RWPE2 (cell line): ENCODE measurements at places on chromosomes 12 and 14.
A peak's percentile ranks its signal among the peaks of the same experiment; 100 is the strongest.

GRCh38 chr14:100149851-100150611, 9.4 kb downstream of the DEGS2 start:
- no peak for DNase-seq

DNA sequence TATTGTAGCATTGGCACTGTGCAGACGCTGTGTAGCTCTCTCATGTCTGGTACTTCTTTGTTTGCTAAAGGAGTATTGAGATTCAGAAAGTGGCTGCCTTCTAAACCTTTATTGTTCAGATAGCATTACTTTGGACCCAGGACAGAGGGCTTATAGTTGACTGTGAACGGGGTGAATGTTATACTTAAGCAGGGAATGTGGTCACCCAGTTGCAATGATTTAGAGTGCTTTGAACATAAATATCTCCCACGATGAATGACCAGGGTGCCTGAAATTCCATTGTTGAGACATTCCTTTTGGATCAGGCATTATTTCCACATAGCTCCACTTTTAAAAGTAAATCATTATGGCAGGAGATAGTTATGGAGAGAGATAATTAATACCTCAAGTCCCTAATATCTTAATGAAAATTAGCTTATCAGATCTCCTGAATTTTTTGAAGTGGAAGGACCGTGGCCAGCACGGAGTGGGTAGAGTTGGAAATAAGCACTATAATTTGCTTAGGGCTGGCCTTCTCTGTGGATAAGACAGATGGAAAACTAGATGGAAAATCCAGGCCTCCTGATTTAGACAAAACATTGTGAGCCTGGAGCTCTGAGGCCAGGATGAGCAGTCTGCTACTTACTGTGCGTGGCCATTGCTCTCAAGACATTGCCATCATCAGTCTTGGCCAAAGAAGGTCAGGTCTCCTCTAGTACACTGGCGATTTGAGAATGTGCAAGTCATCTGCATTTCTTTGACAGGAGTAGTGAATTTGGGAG, 114.5 kb downstream of the ETV6 start:
- no peak for DNase-seq

DNA sequence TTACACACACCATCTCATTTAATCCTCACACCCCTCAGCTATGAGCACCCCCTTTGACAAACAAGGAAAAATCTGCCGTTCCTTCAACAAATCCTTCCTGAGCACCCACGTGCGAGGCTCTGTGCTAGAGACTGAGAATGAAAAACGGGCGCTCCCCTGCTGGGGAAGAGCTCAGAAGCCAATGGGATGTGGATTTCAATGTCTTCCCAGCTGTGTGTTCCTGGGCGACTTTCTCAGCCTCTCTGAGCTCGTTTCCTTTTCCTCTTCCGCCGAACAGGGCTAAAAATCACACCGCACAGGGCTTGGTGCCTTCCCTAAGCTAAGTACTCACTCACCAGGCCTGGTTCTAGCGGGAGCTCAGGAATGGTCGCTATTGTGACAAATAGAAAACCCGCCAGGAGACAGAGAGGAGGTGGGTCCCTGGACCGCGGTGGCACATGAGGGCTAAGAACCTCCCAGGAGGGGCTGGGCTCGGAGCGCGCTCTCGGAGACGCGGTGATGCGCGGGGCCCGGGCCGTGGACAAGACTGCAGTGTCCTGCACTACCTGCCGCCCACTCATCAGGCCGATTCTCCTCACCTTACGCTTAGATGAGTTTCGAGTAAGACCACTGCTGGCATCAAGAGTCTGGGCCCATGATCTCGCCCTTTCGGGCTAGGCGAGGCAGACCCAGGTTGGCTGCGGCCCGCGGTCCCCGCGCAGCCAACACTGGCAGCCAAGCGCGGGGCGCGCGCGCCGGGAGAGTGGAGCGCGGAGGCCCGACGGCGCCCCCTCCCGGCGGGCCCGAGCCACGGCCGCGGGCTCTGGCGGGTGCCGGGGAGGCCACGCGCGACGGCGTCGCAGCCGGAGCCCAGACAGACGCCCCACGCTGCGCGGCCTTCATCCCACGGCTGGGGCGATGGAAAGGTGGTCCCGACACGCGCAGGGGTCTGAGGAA, 17.0 kb downstream of the ZDHHC22 start:
- no peak for DNase-seq

DNA sequence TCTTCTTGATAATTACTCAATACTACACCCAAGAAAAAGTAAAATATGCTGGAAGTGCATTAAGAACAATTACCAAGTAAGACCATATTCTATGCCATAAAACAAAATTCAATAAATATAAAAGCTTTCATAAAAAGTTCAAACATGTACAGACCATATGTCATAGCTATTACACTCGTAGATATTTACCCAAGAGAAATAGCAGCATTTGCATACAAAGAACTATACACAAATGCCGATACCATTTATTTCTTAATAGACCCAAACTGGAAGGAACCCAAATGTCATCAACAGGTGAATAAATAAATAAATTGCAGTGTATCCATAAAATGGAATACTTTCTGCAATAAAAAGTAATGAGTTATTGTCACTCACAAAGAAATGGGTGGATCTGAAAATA, 78.3 kb upstream of the SLC16A7 start:
- DNase-seq, result no peak

GRCh38 chr14:83611906-83612390, 1918.0 kb upstream of the FLRT2 start:
- DNase-seq, result no peak

- DNase-seq, result no peak
These were observed 8.0 kb downstream of the SNW1 start for GRCh38 chr14:77752799-77753516.

DNA sequence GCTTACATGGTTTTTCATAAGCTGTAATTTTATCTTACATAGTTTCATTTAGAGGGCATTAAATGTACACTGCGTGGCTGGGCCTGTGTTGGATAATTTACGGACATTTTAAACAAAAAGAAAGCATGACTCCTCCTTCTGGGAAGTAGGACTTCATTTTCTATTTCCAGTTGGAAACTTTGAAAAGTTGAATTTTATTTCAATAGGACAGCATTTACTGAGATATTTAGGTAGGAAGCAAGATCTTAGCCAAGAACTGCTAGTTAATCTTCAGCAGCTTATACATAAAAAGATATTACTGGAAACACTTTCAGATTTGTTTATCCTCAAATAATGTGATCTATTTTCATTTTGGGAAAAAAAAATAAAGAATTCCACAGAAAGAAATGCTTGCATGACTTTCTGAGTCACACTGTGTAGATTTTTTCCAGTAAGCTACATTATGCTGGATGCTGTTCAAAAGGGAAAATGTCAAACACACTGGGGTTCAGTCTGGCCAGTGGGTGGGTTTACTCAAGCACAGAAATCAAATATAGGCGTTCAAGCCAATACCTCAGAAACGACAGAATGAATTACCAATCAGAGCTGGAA, 239.4 kb upstream of the KRR1 start:
- DNase-seq, result no peak

- no peak for DNase-seq
These were observed 66.1 kb downstream of the WASHC3 start for GRCh38 chr12:101995684-101996083.

GRCh38 chr12:31205054-31205453, 120.9 kb downstream of the SINHCAF start:
- no peak for DNase-seq

GRCh38 chr12:111393700-111394300, 11.9 kb upstream of the SH2B3 start:
- no peak for DNase-seq

DNA sequence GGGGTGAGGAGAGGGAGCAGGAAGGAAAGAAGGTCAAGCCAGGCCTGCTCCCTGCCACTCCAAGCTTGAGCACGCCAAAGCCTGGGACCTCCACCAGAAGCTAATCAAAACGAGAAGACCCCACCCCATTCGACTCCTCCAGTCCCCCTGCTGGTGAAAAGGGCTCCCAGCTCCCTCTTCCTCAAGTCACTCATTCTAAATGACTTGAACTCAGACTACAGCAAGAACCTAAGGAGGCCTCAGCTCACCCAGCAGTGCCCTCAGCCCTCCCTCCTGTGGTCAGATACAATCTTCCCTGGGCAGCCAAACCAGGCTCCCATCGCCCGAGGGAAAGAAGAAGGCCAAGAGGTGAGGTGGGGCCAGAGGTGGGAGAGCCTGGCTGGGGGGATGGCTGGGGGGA, 17.4 kb downstream of the HDAC7 start:
- no peak for DNase-seq

DNA sequence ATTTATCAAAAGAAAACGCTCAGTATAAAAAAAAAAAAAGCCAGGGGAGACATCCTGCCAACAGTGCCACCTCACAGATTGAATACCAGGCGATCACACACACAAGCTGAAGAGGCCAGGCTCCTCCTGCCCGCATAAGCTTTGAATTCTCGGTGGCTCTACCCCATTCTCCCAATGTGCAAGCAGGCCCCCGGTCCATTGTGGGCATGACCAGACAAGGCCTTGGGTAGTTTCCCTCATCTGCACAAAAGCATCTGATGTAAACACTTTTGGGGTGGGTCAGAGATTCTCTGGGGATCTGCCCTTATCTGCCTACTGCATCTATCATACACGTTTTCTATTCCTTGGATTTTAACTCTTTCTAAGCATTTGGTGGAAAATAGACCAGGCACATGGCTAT, 16.2 kb downstream of the KLRF2 start:
- DNase-seq, result no peak

DNA sequence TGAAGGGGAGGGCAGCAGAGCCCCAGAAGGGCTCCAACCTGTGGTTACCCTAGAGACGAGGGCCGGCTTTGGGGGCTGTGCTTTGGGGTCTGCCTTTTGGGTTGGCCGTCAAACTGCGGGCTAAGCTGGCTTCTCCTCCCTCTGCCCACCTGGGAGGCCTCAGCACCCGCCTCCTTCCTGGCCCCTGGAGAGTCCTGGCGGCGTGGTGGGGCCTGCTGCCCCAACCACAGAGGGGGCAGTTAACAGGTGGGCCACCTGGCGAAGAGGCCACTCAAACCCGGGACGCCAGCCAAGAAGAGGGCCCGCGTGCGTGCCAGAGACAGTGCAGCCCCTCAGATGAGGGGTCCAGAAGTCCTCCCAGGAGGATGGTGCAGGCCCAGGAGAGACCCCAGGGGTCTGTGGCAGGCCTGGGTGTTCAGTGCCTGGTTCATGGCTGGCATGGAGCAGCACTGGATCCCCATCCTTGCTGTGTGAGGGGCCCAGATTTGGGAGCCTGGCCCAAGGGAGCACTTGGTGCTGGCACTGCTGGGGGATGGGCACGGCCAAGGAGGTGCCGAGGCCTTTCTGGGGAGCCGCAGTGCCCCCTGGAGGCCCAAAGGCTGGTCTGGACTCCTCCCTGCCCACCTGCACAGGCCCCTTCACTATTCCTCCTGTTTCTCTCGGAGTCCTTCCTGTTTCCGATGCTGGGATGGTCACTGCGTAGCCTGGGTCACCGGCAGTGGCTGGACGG, 48.8 kb downstream of the LRCOL1 start:
- no peak for DNase-seq

DNA sequence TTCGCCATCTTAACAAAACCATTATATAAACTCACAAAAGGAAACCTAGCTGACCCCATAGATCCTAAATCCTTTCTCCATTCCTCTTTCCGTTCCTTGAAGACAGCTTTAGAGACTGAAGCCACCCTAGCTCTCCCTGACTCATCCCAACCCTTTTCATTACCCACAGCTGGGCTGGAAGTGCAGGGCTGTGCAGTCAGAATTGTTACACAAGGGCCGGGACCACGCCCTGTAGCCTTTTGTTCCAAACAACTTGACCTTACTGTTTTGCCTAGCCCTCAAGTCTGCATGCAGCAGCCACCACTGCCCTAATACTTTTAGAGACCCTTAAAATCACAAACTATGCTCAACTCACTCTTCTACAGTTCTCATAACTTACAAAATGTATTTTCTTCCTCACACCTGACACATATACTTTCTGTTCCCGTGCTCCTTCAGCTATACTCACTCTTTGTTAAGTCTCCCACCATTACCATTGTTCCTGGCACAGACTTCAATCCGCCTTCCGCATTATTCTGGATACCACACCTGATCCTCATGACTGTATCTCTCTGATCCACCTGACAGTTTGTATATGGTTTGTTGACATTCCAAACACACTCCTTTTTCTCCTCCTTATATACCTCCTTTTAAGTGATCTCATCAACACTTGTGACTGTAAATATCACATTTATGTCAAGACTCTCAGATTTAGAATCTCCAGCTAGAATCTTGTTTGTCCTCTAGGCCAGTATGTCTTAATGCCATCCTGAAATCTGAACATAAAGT, 208.7 kb downstream of the KITLG start:
- DNase-seq, result no peak

DNA sequence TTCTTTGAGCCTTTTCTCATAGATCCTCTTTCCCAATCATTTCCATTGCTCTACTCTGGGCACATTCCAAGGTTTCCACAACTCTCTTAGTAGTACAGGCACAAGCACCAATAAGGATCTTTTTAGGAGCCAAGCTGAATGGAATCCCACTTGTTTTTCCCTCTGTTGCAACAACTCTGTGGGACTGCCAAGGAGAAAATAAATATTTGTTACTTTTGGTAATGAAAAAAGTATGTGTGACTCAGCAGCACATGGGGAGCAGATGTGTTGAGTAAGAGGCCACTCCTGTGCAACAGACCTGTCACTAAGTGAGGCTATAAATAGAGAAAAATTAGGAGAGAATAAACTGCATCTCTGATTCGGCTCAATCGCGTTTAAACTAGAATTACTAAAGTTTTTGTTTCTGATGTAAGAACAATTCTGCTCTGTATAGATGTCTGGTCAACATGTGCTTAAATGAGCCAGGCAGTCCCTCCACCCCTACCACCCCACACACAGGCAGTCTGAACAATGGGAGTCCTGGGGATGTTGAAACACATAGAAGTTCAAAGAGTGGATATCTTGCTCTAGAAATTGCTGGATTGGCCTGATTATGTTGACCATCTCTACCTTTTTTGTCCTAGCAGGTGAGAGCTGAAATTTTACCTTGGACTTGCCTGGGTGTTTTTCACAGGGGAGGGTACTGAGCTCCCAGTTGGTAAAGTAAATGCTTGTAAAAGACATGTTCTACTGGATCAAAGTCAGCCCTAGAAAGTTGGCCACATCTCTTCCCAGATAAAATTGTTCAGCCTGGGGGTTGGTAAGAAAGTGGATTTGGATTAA, 244.3 kb upstream of the NOVA1 start:
- DNase-seq, result peak; percentile 72

DNA sequence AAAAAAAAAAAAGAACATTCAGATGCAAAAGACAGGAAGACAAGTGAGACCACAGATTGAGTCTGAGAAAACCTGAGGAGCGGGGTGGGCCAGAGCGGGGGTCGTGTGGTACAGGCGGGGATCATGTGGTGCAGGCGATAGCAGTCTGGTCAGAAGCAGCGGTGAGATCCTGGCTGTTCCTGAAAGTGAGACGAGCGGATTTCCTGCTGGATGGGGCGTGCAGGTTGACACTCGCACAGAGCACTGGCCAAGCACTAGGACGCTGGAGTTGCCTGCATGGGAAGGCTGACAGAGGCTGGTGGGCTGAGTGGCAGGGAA, 35.7 kb downstream of the CDC42BPB start:
- DNase-seq, result peak; percentile 64

DNA sequence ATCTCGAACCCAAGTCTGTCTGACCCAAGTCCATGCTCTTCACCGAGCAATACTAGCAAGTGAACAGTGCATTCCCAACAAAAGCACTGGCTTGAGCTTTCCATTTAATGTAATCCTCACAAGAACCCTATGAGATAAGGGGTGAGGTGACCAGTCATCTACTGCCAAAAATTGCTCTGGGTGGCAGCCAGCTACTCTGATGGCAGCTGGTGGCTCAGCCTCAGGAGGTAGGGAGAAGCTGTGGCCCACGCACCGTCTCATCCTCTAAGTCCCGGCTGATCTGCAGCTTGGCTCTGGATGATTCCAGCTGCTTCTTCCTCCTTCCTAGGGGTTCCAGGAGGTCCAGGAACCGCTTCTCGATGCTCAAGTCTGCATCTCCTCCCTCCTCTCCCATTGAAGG, 75.2 kb downstream of the PLEKHG3 start:
- DNase-seq, result no peak
